Tibial nerve (tissue), 4 donors: ENCODE measurements at places on chromosomes 5 and 9. TPM values are rescaled to one million over a fixed set of nuclear protein-coding genes. Genes with fewer than 3 reads are reported as not detected.

Gene EGFLAM
- 47.4 TPM for total RNA-seq

Gene SAXO1
- not detected for total RNA-seq

Gene CTSV
- not detected for total RNA-seq

Gene FYB1
- total RNA-seq: 25.1 TPM

Gene OGN
- total RNA-seq: 17.4 TPM

Gene SLC1A1
- total RNA-seq: 16.8 TPM
